ENCODE measurements at places on chromosomes 5 and 9.

DNA sequence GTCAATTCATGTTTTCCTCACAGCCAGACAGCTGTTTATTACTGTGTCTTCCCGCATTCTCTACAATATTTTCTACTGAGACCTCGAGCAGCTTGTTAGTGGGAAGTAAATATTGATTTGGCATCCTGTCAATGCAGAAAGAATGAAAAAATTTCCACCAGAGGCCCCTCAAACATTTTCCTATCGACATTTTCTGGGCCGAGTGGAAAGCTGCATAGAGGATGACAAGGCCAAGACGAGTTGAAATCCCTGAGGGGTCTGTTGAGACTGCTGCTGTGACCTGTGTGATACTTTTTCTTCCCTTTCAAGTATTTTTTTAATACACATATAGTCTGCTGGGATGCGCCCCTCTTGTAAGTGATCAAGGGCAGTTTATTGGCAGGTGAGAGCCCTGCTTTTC lies 91.4 kb upstream of the SH3GL2 start:
- no peak for DNase-seq

GRCh38 chr5:129904667-129905472 lies 605 bp downstream of the CHSY3 start:
- no peak for DNase-seq

DNA sequence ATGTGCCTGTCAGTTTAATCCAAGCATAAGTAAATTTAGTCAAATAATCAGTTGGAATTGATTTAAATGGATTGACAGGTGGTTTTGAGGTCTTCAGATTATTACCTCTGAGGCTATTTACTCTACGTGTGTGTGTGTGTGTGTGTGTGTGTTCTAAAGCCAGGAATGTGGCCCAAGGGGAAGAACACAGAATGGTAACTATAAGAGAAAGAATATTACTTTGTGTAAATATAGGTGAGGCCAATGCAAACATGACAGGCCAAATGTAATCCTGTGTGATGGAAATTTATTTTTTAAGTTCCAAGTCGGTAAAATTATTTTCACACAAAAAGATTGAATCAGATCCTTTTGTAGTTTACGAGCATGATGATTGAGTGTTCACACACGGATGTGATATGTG lies 390.0 kb downstream of the PLK2 start:
- DNase-seq = no peak

- DNase-seq = no peak
Observed at GRCh38 chr5:139845846-139846681, 50.5 kb downstream of the PSD2 start.

DNA sequence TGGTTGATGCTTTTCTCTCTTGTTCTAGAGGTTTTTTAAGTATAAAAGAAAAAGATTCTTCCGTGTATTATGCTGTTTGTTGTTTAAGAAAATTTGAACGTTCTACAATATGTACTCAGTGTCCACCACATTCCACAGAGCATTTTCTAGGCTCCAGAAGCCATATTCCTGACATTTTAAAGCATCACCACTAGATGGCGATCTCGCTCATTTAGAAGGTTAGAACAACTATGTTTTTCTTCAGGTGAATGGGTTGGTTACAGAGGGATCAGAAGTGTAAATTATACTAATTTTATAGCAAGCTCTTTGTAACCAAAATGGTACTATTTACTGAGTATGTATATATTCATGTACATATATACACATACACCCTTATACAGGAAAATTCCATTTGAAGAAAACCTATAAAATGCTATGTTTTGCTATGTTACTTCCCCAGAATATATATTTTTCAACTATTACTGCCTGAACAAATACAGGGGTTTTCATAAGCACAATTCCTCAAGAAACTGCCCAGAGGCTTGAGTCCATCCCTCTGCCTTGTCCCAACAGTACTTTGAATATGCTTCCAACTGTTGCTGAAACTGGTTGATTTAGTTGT lies 284.3 kb downstream of the CCDC171 start:
- DNase-seq = no peak

DNA sequence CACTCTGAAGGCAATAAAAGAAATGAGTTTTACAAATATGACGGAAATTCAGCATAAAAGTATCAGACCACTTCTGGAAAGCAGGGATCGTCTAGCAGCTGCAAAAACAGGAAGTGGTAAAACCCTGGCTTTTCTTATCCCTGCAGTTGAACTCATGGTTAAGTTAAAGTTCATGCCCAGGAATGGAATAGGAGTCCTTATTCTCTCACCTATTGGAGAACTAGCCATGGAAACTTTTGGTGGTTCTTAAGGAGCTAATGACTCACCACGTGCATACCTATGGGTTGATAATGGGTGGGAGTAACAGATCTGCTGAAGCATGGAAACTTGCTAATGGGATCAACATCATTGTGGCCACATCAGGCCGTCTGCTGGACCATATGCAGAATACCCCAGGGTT lies 93.5 kb upstream of the RGMB start:
- DNase-seq = no peak

DNA sequence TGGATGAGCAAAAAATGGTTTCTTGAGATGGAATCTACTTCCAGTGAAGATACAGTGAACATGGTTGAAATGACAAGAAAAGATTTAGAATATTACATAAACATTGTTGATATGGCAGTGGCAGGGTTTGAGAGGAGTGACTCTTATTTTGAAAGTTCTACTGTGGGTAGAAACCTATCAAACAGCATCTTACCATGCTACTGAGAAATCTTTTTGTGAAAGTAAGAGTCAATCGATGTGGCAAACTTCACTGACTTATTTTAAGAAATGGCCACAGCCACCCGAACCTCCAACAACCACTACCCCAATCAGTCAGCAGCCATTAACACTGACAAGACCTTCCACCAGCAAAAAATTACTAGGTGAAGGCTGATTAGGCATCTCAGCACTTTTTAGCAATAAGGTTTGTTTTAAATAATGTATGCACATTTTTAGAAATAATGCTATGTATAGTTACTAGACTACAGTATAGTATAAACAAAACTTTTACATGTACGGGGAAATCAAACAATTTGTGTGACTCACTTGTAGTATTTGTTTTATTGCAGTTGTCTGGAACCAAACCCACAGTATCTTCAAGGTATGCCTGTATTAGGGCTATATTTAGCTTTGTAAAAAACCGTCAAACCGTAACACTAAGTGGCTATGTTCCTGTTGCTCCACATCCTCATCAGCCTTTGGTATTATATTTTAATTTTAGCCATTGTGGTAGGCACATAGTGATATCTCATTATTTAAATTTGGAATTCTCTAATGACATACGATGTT lies 30.6 kb upstream of the ADAMTS6 start:
- no peak for DNase-seq

- no peak for DNase-seq
Observed at GRCh38 chr9:114170771-114171461, 15.6 kb downstream of the COL27A1 start.

GRCh38 chr9:21154018-21154608 lies 12.3 kb downstream of the IFNA21 start:
- no peak for DNase-seq

GRCh38 chr9:71634752-71635151 lies 133.6 kb downstream of the CEMIP2 start:
- DNase-seq = no peak

- peak; percentile 66 for DNase-seq
Observed at GRCh38 chr9:113581865-113582697, 118.6 kb downstream of the RGS3 start.

DNA sequence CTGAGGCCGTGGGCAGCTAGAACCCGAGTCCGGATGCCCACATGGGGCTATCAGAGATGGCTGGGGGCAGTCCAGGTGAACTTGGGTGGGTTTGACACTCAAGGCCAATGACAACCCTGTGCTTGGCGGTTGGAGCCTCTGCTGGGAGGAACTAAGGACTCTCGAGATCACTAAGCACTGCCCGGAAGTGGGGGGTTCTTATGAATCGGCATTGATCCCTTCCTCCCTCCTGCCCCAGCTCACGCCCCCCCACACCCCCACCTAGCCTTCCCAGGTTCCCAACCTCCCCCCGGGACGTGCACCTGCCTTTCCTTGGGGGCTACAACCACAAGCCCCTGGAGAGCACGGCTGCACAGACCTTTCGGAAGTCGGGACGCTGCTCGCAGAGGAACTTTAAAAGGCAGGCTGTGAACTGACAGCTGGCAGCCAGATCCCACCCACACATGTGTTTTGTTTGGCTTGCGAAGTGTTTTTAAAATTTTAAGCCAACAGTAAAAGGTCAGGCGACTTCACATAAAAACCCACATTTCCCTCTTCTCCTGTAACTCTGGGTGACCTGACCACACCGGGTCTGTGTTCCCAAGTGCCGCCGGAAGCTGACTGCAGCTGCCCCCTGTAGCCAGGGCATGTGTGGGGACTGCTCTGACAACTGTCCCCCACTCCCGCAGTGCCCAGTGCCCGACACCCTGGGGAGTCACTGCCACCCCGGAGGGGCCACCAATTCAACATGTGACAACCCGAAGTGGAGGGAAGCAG lies 5.1 kb upstream of the RALGDS start:
- no peak for DNase-seq

DNA sequence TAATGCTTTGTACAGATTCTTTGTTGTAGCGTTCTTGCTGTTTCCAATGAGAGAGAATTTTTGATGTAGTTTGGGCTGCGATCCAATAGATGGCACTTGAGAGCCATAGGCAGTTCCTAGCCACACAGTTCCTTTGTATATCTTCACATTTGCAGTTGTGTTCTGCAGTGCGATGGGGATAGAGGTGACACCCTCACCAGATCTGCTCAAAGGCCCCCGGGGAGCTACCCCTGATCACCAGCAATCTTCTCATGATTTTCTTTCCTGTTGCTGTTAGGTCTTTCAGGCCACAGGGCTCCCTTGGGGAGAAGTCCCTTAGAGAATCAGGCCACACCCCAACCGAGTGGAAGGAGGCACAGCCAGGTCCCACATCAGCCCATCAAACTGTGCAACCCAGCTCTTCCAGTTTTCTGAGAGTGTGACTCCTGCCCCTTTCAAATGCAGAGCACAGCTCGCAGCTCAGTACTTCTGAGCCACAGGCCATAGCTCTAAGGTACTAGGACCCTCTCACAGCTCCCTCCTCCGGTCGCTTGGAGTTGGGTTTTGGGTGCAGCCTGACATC lies 353.7 kb downstream of the SLCO4C1 start:
- no peak for DNase-seq

GRCh38 chr5:151700820-151701219 lies 14.1 kb upstream of the SPARC start:
- DNase-seq = no peak

GRCh38 chr5:33238826-33239695 lies 201.7 kb upstream of the TARS1 start:
- no peak for DNase-seq

GRCh38 chr5:151862811-151863472 lies 61.7 kb downstream of the GLRA1 start:
- DNase-seq = no peak

DNA sequence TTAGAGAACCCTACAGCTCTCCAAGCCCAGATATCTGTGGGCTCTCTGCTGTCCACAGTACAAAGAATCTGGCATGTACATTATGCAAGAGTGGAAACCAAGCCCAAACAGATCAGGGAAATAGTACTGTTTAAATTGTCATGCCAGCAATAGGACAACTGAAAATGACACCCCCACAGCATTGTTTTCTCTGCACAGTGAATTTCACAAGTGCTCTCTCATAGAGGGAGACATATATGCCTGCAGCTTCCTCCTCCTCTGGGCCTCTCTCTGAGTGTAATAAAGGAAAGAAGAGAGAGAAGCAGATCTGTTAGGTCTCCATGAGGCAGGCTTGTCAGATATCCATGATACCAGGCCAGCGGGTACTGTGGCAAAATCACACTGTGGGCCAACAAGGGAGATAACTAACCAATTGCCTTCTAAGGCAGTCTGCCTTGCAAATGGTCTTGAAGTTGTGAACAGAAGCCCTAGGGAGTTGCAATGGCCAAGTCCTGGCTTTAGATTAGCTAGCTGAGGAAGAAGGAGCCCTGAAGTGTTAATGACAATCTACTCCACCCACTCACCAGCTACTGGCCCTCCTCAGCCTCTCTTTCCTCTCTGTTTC lies 54.4 kb upstream of the JMY start:
- DNase-seq = no peak

DNA sequence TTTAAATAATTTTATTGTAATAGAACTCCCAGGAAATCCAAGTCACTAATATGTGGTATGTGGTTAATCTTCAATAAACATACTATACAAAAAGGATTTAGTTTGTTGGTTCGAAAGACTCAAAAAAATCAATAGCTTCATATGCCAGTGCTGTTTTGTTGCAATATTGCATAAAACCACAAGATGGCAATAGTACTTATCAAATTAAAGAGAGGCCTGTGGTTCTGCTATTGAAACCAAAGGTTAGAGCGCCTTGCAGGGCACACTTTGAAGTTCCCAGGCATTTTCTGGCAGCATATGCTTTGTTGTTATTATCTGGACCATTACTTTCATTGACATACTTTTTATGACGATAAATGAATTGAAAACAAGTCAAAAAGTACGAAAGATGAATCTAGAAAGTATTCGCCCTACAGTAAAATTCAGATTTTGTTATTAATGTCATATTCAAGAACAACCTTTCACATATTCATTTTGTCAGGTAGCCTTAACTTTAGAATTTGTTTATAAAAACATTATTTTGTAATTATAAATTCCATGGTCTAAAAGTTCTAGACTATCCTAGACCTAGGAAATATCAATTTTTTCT lies 316.3 kb downstream of the MCTP1 start:
- no peak for DNase-seq

GRCh38 chr5:39394946-39395345 lies 29.8 kb downstream of the DAB2 start:
- DNase-seq = no peak

DNA sequence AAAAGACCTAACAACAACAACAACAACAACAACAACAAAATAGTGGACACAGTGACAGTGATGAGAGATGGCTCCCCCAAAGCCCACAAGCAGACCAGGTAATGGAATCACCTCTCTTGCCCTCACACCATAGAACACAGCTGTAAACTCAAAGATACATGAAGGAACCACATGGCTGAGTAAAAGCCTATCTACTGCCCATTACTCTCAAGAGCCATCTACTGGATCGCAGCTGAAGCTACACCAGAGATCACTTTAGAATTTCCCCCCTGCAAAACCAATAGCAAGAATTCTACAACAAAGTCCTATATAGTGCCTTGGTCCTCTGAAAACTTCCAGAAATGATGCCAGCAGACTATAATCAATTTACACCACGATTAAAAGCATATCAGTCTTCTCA lies 1537.6 kb upstream of the CDH9 start:
- DNase-seq = no peak

- no peak for DNase-seq
Observed at GRCh38 chr5:172407241-172407691, 47.1 kb downstream of the SH3PXD2B start.

GRCh38 chr5:166909040-166909439 lies 1382.4 kb upstream of the WWC1 start:
- no peak for DNase-seq

GRCh38 chr9:126701813-126702140 lies 88.0 kb downstream of the LMX1B start:
- DNase-seq = no peak

Data from activated CD4-positive, alpha-beta T cell treated with anti-CD3 and anti-CD28 coated beads, Interleukin-2, amount 50 U/mL, for 1 hour (primary cell).